ENCODE measurements at places on chromosomes 5 and 9. TPM values are rescaled to one million over a fixed set of nuclear protein-coding genes. Genes with fewer than 3 reads are reported as not detected.

DNA sequence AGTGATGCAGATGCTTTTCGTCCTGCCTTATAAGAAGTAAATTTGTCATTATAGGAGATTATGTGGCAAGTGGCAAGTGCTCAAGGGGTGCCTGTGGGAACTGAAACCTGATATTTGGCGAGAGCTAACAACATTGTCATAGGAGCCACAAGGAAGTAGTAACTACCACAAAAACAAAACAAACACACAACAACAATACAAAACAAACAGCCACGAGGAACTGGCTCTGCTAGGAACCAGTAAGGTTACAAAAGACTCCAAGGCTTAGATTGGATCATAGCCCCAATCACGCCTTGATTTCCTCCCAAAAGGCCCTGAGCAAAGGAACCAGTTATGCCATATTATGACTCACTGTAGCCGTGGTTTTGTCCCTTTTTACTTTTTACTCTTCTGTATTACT, 1045.2 kb downstream of the CDH12 start:
- H3K27ac ChIP-seq: no peak overlapping the region
- DNase-seq: no peak
- H3K4me1 ChIP-seq: no peaks in the 10 kb centered on the region
- H3K36me3 ChIP-seq: no peaks in the 10 kb centered on the region
- no peaks in the 10 kb centered on the region for H3K27me3 ChIP-seq
- H3K4me3 ChIP-seq: no peak overlapping the region

ACOT12 gene
- polyA plus RNA-seq: not detected

ADAMTSL2 gene
- polyA plus RNA-seq: not detected

DNA sequence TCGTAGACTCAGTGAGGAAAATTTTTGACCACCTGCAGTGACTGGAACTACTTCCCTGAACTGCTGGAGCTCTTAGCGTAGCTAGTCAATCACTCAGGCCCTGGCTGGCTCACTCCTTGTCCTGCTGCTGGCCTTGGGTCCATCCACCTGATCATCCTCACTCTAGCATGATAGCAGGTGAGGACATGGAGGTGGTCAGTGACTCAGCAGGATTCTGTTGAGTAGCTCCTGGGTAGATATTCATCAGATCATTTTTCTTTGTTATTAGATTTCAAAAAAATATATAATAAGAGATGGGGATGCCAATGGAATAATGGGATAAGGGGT, 25.0 kb upstream of the SEMA4D start:
- H3K27ac ChIP-seq: peak overlapping the region; percentile 96
- H3K4me3 ChIP-seq: peak overlapping the region; percentile 68
- no peak for DNase-seq
- H3K36me3 ChIP-seq: peaks cover 4% of the 10 kb centered on the region

TCERG1 gene
- 21.2 TPM for polyA plus RNA-seq

DNA sequence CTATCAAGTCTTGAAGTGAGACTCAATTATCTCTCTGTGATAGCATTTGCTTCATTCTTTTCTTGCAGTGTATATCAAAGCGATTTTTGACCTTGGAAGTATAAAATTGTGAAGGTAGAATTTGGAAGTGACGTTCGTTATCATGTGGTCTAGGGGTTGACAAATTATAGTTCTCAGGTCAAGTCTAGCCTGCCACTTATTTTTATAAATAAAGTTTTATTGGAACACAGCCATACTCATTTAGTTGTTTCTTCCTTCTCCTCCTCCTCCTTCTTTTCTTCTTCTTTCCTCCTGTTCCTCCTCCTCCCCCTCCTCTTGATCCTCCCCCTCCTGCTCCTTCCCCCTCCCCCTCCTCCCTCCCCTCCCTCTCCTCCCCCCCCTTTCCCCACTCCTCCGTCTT, 38.0 kb downstream of the LRRTM2 start:
- H3K4me1 ChIP-seq: no peaks in the 10 kb centered on the region
- no peak for DNase-seq
- no peak overlapping the region for H3K27ac ChIP-seq
- H3K4me3 ChIP-seq: no peak overlapping the region
- no peaks in the 10 kb centered on the region for H3K36me3 ChIP-seq

DNA sequence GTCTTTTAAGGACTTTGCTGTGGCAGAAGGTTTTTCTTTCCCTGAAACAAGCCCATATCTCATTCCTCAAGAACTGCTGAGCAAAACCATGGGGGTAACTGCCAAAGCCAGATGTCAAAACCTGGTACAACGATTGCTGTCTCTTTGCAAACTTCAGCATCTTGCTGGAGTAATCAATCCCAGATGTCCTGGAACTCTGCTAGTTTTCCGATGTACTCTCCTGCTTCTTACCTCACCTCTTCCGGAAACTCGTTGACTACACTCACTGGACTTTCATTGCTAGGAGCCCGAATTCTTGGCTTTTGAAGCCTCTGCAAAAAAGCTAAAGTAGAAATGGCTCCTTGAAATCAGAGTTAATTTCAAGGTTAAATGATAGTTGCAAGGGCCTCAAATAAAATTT, 23.3 kb downstream of the RAD1 start:
- H3K4me1 ChIP-seq: no peaks in the 10 kb centered on the region
- H3K4me3 ChIP-seq: no peak overlapping the region
- DNase-seq: no peak
- H3K27me3 ChIP-seq: peaks cover 3% of the 10 kb centered on the region

- peaks cover 12% of the 10 kb centered on the region for H3K27me3 ChIP-seq
- DNase-seq: no peak
- no peaks in the 10 kb centered on the region for H3K36me3 ChIP-seq
- H3K27ac ChIP-seq: no peak overlapping the region
- H3K4me1 ChIP-seq: peaks cover 3% of the 10 kb centered on the region
Measured at GRCh38 chr5:321726-322251, 275 bp downstream of the AHRR start.

GRCh38 chr9:121774715-121775613, 123.5 kb downstream of the DAB2IP start:
- H3K4me3 ChIP-seq: no peak overlapping the region
- H3K4me1 ChIP-seq: no peaks in the 10 kb centered on the region
- no peaks in the 10 kb centered on the region for H3K36me3 ChIP-seq
- no peak for DNase-seq
- H3K27ac ChIP-seq: no peak overlapping the region

PRLR gene
- not detected for polyA plus RNA-seq

RABGAP1 gene
- polyA plus RNA-seq: 14.0 TPM

DNA sequence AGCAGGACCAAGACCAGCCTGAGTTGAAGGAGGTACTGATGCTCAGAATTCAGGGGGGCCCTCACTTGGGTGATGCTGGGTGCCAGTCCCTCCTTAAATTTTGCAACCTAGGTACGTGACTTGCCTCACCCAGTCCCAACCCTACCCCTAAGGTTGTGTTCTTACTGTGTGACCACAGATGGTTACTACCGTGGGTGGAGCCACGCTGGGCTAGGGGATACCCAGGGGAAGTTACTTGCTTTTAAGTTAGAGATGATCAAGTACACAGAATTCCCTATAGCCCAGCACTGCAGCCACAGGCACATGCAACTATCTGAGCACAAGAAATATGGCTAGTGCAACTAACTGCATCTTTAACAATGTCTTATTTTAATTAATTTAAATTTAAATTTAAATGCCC, 32.9 kb downstream of the NXNL2 start:
- no peaks in the 10 kb centered on the region for H3K4me1 ChIP-seq
- no peak overlapping the region for H3K4me3 ChIP-seq
- H3K27me3 ChIP-seq: no peaks in the 10 kb centered on the region
- no peaks in the 10 kb centered on the region for H3K36me3 ChIP-seq
- no peak for DNase-seq

UQCRQ gene
- polyA plus RNA-seq: 554 TPM

TPM2 gene
- polyA plus RNA-seq: not detected

GRCh38 chr5:130868186-130868840, 296.7 kb downstream of the HINT1 start:
- H3K4me3 ChIP-seq: no peak overlapping the region
- no peak overlapping the region for H3K27ac ChIP-seq
- H3K4me1 ChIP-seq: no peaks in the 10 kb centered on the region
- no peak for DNase-seq
- H3K27me3 ChIP-seq: peaks cover 3% of the 10 kb centered on the region

GPR150 gene
- polyA plus RNA-seq: 0.94 TPM

DNA sequence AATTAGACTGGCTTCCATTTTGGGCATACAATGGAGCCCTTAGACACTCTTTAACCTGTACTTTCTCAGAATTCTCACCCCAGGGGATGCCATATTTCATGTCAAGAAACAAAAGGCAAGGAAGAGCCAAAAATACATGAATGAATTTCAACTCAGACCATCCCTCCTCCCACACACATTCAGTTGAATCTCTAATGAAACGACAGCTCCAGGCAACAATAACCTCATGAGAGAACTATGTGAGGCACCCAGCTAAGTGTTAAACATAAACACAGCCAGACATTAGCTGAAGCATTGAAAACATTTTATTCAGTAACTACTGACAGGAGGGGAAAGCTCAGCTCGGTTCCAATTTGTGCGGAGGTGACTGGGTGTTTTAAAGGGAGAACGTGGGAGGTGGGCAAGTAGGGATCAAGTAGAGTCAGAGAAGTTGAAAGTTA, 1359.1 kb upstream of the CDH9 start:
- no peak overlapping the region for H3K27ac ChIP-seq
- no peak overlapping the region for H3K4me3 ChIP-seq
- H3K27me3 ChIP-seq: peaks cover 4% of the 10 kb centered on the region
- DNase-seq: no peak
- H3K36me3 ChIP-seq: no peaks in the 10 kb centered on the region
- H3K4me1 ChIP-seq: no peaks in the 10 kb centered on the region

- DNase-seq: no peak
- H3K27me3 ChIP-seq: peaks cover 6% of the 10 kb centered on the region
- H3K27ac ChIP-seq: no peak overlapping the region
- no peaks in the 10 kb centered on the region for H3K36me3 ChIP-seq
Measured at GRCh38 chr5:2270467-2270866, 387.7 kb upstream of the IRX4 start.

RFK gene
- 7.8 TPM for polyA plus RNA-seq

PRRC1 gene
- 36.3 TPM for polyA plus RNA-seq

- H3K27me3 ChIP-seq: no peaks in the 10 kb centered on the region
- H3K4me1 ChIP-seq: no peaks in the 10 kb centered on the region
- no peak for DNase-seq
Measured at GRCh38 chr5:108813673-108814072, 66.0 kb downstream of the FER start.

DNA sequence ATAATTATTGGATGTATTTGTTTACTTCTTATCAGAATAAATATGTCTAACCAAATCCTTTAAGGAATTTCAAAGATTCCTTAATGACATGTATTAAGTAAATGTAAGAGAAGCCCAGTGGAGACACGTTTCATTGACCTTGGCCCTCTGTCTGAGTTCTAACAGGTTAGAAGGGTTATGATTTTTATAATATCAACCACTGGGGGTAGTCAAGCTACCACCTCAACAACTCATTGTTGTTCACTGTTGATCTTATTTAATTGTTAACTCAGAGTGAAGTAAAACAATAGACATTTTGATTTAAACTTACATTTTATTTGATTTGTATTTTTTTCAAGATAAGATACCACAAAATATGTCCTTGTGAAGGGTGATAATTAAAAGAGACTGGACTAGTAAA, 499.2 kb upstream of the COX7C start:
- H3K27ac ChIP-seq: no peak overlapping the region
- no peaks in the 10 kb centered on the region for H3K27me3 ChIP-seq
- no peaks in the 10 kb centered on the region for H3K36me3 ChIP-seq
- no peaks in the 10 kb centered on the region for H3K4me1 ChIP-seq
- no peak for DNase-seq

- no peaks in the 10 kb centered on the region for H3K36me3 ChIP-seq
- H3K27me3 ChIP-seq: no peaks in the 10 kb centered on the region
- no peaks in the 10 kb centered on the region for H3K4me1 ChIP-seq
- H3K27ac ChIP-seq: no peak overlapping the region
Measured at GRCh38 chr5:152329207-152329606, 75.9 kb downstream of the NMUR2 start.

HTR4 gene
- polyA plus RNA-seq: not detected

IFNA13 gene
- polyA plus RNA-seq: not detected

PDCD1LG2 gene
- 0.10 TPM for polyA plus RNA-seq

SHOC1 gene
- polyA plus RNA-seq: not detected

PARP8 gene
- 113 TPM for polyA plus RNA-seq

DNA sequence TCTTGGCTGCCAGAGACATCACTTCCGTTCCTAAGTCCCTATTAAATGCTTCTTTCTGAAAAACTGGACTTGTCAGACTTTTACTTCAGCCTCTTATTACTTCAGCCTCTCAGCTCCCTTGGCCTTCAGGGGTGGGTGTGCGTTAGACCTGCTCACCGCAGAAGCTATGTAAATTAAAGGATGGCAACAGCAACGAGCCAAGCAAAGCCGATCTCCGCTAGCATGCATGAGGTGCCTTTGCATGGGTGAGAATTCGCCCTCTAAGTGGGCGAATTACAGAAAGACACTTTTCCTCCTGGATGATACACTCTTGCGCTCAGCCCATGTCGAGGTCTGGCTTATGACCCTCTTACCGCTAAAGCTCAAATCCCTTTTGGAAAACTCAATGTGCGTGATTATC, 10.9 kb upstream of the IL3 start:
- no peak overlapping the region for H3K4me3 ChIP-seq
- DNase-seq: no peak
- no peak overlapping the region for H3K27ac ChIP-seq
- peaks cover 7% of the 10 kb centered on the region for H3K27me3 ChIP-seq
- no peaks in the 10 kb centered on the region for H3K36me3 ChIP-seq
- H3K4me1 ChIP-seq: peaks cover 12% of the 10 kb centered on the region

- H3K36me3 ChIP-seq: no peaks in the 10 kb centered on the region
- H3K27ac ChIP-seq: no peak overlapping the region
- no peak for DNase-seq
- no peak overlapping the region for H3K4me3 ChIP-seq
Measured at GRCh38 chr5:106737111-106737510, 933.6 kb downstream of the EFNA5 start.

DNA sequence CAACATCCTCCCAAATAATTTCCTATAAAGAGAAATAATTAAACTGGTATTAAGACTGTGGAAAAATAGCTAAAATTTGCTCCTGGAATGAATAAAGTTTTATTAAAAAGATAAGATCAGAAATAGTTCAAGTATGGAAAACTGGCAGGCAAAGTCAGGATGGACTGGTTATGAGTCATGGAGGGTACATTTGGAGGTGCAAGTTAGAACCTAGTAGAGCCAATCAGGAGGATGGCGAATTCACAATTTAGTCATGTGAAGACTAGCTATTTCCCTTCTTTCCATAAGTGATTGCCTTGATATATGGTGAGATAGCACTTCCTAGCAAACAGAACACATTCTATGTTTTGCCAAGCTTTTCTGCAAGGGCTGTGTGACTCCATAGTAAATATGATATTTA, 1303.5 kb downstream of the EFNA5 start:
- no peaks in the 10 kb centered on the region for H3K27me3 ChIP-seq
- H3K4me1 ChIP-seq: no peaks in the 10 kb centered on the region
- no peak overlapping the region for H3K27ac ChIP-seq
- no peak for DNase-seq
- no peak overlapping the region for H3K4me3 ChIP-seq

C1QTNF2 gene
- polyA plus RNA-seq: not detected

LCN9 gene
- not detected for polyA plus RNA-seq
